ENCODE measurements at places on chromosomes 4 and X.

DNA sequence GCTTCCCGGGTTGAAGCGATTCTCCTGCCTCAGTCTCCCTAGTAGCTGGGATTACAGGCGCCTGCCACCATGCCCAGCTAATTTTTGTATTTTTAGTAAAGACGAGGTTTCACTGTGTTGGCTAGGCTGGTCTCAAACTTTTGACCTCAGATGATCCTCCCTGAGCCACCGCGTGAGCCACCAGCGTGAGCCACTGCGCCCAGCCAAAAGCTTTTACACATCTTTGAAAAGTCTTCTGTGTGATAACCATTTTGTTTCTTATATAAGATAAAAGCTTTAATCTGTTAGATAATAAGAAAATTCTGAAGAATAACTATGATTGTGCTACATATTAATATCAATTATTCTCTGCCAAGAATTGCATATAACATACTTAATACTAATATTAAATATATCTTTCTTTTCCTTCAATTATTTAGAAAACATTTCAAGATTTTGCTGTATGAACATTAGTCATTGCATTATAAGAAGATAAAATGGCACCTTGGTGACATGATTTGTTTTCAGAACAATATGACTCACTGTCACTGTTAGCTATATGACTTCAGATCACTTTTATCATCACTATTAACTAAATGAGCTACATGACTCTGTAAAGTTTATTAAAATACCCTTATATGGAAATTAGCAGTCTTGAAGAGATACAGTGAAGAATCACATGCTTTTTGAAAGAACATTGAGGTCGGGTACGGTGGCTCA lies 33.4 kb downstream of the RUFY3 start:
- no peak for DNase-seq

- no peak for DNase-seq
Measured at GRCh38 chr4:120703908-120704307, 218.6 kb downstream of the PRDM5 start.

- DNase-seq, result no peak
Measured at GRCh38 chr4:83151651-83152050, 37.1 kb upstream of the PLAC8 start.

- DNase-seq, result no peak
Measured at GRCh38 chr4:68499021-68499420, 51.8 kb downstream of the TMPRSS11E start.

- DNase-seq, result no peak
Measured at GRCh38 chr4:55866290-55866907, 13.0 kb downstream of the EXOC1 start.

DNA sequence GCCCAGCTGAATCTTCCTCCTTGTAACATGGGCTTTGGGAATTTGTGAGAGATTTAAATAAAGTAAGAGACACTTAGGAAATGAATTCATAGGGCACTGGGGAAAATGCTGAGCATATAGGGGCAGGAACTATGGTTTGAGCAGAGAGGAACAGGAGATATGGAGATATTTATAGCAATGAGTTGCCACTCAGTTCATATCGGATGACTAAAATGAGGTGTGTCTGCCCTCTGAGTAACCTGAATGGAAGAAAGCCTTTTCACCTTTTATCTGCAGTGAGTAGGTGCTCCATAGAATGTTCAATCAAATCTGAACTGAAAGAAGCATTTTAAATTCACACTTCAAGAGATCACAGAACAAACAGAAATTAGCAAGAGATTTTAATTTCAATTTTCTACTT lies 105.7 kb downstream of the CEP44 start:
- DNase-seq, result no peak

GRCh38 chr4:137694138-137694537 lies 161.8 kb upstream of the PCDH18 start:
- no peak for DNase-seq

GRCh38 chr4:98433691-98434090 lies 172.5 kb downstream of the RAP1GDS1 start:
- no peak for DNase-seq

- no peak for DNase-seq
Measured at GRCh38 chrX:41779030-41779564, 55.1 kb downstream of the GPR82 start.

- no peak for DNase-seq
Measured at GRCh38 chr4:10593130-10593529, 91.4 kb downstream of the CLNK start.

GRCh38 chrX:65997978-65998717 lies 41.7 kb downstream of the VSIG4 start:
- DNase-seq, result no peak

DNA sequence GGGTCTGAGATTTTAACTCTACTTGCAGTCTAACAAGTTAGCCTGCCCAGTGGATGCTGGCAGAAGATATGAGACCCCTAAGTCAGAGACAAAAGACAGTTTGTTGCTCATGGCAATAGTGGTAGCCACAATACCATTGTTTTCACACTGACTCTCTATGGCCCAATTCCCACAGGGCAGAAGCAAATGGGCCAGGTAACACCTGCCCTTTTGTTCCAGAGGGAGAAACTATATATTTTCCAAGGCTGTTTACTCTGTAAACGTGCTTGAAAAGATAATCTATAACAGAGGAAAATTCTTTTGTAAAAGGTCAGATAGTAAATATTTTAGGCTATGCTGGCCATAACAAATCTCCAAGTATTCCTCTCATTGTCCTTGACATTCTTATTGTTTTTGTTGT lies 57.2 kb upstream of the NPNT start:
- no peak for DNase-seq

DNA sequence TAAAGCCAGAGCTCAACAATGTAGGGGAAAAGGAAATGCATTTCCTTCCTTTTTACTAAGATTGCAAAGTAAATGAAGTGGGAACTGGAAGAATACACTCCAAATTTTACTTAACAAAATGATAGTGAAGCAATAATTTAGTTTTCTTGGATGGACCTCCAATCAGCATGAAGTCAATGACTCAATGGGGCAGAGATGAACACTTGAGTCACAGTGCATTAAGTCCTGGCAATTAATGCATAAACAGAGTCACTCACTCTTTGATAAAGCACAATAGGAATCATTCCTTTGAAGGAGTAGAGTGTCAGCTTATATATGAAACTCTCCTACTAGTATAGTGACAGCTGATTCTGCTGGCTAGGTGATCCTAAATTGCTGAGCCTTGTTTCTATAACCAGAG lies 66.7 kb upstream of the FRAS1 start:
- DNase-seq, result no peak

- no peak for DNase-seq
Measured at GRCh38 chr4:159178151-159178546, 75.3 kb downstream of the RAPGEF2 start.

DNA sequence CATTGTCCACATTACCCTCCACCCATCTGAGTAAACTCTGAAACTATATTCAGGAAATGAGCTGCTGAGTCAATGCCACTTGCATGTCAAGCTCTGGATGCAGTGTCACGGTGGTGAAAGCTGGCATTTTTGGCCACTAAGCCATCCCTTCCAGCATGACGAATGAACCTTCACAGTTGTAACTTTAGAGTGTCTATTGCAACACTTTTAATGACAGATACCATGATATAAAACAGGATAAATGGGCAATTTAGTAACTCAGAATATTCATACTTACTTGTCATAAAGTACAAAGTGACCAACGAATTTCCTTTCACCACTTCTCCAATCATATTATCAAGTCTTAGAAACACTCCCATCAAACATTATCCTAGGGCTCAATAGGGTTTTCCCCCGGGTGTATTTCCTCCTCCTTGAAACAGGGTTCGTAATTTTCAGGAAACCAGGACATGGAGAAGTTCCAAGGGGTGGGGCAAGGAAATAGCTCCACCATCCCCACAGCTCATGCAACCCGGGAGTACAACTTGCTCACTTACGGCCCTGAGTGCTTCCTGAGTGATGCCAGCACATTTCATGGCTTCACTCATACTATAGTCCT lies 73.1 kb downstream of the MTHFD2L start:
- no peak for DNase-seq

GRCh38 chr4:87941537-87942392 lies 33.7 kb upstream of the SPP1 start:
- no peak for DNase-seq

DNA sequence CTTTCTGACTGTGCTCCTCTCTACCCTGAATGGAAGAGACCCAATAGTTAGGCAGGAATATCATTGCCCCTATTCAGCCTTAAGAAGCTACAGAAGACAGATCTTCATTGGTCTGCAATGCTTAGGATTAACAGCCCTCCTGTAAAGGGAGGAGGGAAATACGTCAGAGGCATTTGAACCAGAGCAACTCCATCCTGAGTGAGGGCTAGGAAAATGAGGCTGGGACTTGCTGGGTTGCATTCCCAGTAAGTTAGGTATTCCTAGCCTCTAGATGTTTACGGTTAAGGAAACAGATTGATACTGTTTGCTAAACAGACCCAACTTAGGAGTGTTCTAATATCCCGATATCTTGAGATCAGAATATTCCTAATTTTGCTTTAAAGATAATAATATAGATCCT lies 63.5 kb downstream of the PCDH18 start:
- no peak for DNase-seq

- DNase-seq, result no peak
Measured at GRCh38 chr4:106830879-106831278, 205.2 kb downstream of the DKK2 start.

DNA sequence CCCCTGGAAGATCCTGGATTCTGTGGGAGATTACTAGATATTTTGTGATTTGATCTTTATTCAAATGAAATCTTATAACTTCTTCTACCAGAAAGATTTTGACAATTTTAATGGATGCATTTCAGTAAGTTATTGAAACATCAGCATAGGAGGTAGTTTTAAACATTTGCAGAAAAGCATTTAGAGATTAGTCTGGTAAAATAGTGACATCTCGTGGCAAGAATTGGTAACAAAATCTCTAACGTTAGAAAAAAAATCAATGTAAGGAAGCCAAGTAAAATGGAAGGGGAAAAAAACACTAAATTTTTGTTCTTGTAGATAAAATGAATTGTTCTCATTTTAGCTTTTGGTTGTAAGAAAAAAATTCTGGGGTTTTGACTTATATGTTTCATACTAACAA lies 73.3 kb downstream of the TASL start:
- no peak for DNase-seq

DNA sequence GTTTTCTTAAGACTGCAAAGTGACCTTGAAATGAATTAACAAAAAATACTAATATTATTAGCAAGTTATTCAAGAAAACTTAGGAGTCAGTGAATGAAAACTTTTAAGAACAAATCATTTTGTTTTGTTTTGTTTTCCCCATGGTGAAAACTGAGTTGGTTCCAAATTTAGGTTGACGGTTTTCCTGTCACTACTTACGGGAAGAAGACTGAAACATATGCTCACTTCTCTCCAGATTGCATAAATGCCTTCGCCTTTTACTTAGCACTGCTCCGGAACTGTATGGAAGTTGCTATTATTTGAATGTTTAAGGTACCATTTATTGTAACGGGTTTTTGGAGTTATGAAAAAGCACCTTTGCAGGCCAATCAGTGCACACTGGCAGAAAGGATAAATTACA lies 42.8 kb downstream of the DOCK11 start:
- no peak for DNase-seq

DNA sequence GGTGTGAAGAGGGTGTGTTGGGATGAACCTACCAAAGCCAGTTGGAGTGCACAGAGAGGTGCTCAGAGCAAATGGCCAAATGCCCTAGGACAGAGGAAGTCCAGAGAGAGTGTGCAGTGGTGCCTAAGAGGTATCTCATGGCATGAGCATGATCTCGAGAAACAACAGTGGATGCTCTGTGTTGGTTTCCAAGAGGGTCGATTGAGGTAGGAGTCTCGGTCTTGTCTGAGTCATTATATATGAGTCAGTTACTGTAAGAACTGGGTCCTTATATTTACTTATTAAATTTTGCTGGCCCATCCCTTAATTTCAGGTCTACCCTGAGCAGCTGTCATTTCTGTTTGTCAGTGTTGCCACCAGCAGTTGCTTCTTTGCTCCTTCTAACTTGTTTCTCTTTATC lies 86.6 kb upstream of the TMEM150C start:
- DNase-seq, result no peak

DNA sequence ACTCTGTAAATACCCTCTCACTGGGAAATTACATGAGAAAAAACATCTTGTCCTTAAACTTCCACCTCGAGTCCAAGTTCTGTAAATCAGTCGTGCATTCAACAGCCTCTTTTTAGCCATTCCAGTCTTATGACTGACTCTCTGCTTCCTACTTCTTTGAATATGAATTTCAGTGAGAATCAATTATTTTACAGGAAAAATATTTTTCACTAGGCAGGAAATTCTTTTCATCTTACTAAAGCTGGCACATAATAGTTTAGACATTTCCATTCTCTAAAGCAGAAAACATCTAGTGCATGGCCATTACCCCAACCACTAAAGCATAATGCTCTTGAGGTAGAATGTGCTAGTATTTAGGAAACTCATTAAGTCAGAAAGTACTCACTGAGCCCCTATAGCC lies 565.7 kb upstream of the FAT1 start:
- DNase-seq, result no peak

GRCh38 chr4:151643564-151643963 lies 117.2 kb downstream of the GATB start:
- no peak for DNase-seq

DNA sequence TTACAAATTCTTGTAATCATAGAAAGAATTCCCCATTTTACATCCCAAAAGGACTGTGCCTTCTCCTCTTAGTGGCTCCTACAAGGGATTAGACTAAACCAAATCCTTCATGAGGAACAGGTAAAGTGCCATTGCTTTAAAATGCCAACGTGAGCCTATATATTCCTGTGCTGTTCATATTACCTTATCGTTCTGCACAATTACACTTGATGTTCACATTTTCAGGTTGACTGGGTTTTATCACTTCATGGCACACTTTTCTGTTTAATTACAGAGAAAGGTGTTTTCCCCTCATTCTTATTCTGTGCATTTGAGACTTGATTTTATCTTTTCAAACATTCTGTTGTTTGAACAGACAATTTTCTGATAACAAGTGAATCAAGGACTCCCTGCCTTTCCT lies 645.6 kb upstream of the FTHL17 start:
- DNase-seq, result no peak

- DNase-seq, result no peak
Measured at GRCh38 chr4:104938624-104939023, 208.1 kb upstream of the TET2 start.

DNA sequence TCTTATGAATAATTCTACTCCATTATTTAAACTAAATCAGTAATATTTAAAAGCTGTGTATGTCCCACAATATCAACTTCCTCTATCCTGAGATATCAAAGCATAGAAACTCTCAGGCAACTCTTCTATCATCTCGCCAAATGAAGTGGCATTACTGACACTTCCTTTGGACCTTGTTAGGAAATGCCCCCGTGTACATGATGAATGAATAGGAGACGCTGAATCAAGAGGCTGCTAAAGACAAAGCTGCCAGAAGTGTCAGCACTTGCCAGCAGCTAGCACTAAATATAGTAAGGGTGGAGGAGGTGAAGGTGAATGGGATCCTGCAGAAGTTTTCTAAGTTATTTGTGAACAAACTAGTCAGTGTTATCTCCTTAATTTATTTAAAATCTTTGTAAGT lies 99.5 kb upstream of the BLTP1 start:
- DNase-seq, result no peak

- no peak for DNase-seq
Measured at GRCh38 chrX:136369377-136369776, 68.6 kb downstream of the ADGRG4 start.

Measured in activated CD8-positive, alpha-beta memory T cell treated with anti-CD3 and anti-CD28 coated beads for 1 hour (primary cell).